Cortex of kidney (tissue), 1 donor: ENCODE measurements at places on chromosomes 5 and 9.

DNA sequence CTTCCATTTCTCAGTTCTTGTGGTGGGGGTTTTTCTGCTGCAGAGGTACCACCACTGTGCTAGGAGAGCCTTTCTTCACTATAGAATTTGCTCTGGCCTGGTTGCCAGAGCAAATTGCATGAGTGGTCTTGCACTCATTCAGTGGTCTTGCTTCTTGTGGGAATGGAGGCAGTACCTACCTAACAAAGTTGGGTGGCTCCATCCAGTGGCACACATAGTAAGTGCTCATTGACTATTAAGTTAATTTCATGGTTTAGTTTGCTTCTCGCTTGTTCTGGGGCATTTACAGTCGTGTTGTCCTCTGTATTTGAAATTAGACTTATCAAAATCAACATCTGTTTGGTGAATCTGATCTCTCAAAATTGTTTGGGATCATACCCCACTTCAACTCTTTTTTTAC, 23.0 kb downstream of the SLC28A3 start:
- DNase-seq = no peak

DNA sequence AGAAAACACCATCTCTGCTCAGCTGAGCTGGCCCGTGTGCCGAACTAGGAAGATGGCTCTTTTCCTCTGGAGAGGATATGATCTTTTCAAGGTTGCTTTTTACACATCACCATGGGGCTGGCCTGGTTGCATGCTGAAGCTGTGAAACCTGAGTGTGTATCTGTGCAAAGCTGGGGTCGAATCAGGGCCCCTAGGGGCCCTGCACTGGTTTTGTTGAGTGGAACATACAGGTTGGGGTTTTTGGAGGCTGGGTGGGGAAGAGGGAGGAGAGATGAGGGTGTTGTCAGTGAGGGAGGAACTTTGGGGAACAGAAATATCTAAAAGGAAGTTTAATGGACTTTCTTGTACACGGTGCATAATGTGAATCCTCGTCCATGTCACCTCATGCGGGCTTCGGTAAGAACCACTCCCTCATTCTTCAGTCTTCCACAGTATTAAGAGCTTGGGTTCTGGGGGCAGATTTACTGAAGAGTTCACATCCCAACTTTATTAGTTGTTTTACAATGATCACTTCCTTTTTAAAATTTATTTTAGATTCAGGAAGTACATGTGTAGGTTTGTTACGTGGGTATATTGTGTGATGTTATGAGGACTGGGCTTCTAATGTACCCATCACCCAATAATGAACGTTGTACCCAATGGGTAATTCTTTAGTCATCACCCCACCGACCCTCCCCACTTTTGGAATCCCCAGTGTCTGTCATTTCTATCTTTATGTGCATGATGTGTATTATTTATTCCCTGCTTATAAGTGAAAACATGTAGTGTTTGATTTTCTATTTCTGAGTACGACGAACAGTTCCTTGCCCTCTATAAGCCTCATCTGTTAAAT, 238.2 kb downstream of the NR3C1 start:
- DNase-seq = no peak

DNA sequence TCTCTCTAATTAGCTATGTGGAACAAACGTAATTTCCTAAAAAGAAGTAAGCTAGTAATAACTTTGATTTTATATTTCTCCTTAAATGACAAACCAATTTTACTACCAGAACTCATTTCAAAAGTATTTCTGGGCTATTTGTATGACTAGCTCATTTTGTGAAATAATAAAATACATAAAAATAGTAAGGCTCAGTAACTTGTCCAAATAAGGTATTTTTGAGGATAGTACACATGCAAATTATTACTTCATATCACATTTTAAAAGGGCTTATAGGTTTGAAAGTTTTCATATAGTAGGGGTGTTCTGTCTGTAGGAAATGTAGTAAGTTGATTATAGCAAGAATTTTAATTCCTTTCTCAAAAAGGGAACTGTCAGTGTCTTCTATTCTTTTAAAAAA, 26.5 kb downstream of the C9orf85 start:
- no peak for DNase-seq

DNA sequence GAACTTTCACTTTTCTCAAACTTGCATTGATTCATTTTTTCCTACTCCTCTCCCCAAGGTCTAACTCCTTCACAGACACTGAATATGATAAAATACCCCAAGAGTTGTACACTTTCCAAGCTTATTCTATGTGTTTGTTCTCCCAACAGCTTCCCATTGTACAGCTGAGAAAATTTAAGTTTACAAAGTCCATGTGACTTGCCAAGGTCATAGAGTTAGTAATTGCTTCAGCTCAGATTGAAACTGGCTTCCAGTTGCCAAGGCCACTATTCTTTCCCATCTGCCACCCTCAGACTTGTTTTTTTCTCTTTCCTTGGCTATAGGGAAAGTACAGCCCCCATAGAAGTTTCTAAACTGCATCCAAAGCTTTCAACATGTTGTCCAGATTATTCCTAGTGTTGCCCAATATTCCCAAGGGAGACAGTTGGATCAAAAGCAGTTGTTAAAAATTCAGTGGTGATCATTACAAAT, 34.8 kb downstream of the TNFSF8 start:
- DNase-seq = no peak

DNA sequence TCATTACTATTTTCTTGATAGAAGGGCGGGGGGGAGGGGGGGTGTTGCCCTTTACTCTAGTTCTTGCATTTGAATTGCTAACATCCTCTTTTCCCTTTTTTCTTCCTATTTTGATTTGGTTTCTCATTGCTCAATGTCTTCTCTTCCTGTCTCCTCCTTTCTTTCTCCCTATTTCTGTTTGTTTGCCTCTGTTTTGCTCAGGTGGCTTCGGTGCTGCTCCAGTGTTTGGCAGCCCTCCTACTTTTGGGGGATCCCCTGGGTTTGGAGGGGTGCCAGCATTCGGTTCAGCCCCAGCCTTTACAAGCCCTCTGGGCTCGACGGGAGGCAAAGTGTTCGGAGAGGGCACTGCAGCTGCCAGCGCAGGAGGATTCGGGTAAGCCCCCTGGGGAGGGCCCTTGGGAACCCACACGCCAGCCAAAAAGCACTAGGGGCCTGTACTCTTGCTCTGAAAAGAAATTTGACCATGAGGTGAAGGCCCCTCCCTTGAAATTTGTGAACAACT, 48.3 kb downstream of the FAM78A start:
- DNase-seq = no peak

GRCh38 chr5:115736004-115736689, 80.3 kb downstream of the CDO1 start:
- no peak for DNase-seq

GRCh38 chr5:137146402-137146890, 352.7 kb downstream of the SPOCK1 start:
- no peak for DNase-seq

DNA sequence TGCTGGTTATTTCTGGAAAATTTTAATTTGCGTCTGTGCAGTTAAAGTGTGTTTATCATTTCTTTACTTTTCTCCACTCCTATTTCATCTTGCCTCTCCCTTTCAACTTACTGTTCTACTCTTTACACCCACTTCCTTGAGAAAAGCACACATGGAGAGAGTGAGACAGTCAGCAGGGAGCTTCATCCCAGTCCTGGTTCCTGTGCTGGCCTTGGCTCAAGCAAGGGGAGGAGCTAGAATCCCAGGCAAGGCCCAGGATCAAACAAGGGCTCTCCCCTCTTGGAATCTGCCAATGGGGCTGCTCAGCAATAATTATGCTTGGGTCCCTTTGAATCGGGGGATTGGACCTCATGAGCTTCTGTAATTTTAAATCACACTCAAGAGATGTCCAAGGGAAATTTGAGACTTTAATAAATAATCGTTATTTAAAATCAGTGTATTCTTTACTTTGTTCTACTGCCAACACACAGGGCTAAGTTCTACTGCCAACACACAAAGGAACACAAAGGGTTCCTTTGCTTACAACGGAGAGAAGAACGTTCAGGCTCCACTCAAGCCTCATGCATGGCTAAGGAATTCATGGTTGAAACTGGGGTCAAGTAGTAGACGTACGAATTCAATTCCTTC, 439.3 kb upstream of the DAB2 start:
- no peak for DNase-seq

DNA sequence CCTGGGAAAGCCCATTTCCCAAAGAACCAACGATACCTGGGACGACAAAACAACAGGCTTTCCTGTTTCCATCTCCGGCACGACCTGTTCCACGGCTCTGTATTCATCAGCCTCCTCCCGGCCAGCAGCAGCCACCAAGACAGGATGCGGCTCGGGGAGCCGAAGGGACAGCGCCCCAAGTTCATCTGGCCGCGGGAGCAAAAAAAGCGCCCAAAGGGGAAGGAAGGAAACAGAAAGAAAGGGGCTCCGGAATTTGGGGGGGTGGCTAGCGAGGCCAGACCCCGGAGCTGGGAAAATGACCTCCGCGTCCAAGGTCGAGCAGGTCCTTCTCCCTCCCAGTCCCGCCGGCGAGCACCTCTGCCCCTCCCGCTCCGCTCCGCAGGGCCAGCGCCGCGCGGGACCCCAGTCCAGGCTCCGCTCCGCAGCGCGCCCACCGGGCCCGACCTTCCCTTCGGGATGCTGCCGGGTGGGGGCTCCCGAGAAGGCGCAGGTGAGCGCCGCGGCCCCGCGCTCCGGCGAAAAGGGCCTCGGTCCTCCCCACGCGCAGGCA, 608 bp downstream of the ELOVL7 start:
- no peak for DNase-seq

GRCh38 chr5:177432143-177432838, 5.8 kb downstream of the GRK6 start:
- no peak for DNase-seq

DNA sequence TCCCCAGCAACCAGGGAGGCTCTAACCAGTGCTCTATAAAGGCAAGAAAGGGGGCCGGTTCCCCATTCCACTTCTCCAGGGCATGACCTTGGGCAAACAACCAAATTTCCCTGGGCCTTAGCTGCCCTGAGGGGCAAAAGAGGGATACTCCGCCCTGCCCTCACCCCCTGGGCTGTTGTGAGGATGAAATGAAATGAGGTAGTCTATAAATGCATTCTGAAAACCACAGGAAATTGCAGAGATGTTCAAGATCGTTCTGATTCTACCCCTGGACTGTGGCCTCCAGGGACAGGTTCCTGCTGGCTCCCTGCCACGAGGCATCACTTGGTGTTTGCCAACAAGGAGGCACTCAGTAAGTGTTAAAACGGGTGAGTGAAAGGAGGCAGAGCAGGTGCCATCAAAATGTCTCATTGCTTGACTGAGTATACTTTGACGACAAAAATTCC, 5.7 kb downstream of the RAPGEF1 start:
- DNase-seq = no peak
